Endothelial cell of umbilical vein (primary cell): ENCODE measurements at places on chromosomes 13 and 19. TPM values are rescaled to one million over a fixed set of nuclear protein-coding genes. Genes with fewer than 3 reads are reported as not detected.

DNA sequence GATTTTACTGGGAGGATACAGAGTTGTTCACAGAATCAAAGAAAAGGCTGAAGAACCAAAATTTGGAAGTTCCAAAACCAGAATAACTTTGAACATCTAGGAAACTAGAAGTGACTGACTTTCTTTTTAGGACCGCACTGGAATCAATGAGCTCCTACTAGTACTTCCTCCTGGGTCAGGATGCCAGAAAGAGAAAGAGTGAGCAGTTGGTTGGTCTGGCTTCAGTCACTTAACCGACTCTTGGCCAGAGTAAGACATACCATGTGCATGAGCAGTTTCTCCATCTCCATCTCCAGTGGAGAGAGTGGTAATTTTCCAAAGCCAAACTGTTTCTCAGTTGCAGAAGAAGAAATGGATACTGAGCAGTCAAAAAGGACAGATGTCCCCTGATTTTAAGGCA is 27.1 kb upstream of the MTUS2 start:
- H3K4me1 ChIP-seq = peaks cover 4% of the 10 kb centered on the region
- H3K27ac ChIP-seq = no peak overlapping the region
- no peaks in the 10 kb centered on the region for H3K36me3 ChIP-seq

GRCh38 chr19:6459262-6460098 is at the start of gene SLC25A23:
SLC25A23 (minus strand) TSS chr19:6459792; CDS start chr19:6459628, 164 bp downstream.
- peaks cover 7% of the 10 kb centered on the region for H3K4me1 ChIP-seq
- peaks cover 3% of the 10 kb centered on the region for H3K27me3 ChIP-seq
- DNase-seq = peak; percentile 75
- no peak within 1 kb of the TSS for H3K27ac ChIP-seq

The CDC42EP5 gene
- total RNA-seq = 73.8 and 85.5 TPM in 2 replicates

DNA sequence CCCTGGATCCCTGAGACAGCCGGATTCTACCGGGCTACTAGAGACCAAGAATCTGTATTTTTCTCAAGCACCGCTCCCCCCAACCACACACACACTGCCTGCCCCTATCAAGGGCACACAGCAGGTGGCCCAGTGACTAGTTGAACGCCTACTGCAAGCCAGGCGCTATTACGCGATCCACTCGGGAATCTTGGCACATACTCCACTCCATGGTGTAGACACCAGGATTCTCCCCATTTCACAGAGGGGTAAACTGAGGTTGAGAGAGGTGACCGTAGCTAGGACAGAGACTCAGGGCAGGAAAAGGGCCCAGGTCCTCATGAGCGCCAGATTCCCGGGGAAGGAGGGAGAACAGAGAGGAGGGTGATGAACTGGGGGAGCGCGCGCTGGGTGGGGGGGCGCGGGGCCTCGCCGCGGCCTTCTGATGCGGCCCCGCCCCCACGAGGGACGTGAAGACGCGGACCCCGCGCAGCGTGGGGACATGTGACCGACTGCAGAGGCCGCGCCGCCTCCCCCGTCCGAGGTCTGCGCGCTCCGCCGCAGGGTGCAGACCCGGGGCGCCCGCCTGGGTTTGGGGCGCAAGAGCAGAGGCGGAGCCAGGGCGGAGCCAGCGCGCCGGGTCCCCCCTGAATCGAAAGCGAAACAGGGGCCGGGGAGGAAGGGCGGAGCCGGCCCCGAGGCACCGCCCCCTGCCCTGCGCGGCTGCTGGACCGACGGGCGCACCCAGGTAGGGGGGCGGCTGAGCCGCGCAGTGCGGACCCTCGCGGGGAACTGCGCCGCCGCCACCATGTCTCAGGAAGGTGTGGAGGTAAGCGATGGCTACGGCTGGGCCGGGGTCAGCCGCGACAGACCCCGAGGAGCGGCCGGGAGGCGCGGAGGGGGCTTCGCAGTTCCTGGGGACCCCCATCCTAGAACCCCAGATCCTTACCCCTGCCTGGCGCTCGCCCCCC is at the start of gene SHFL:
TSS of gene SHFL (plus strand) at position 677 of the 950 bp plus-strand sequence. CDS start at position 788, 111 bp downstream.
- DNase-seq = peak; percentile 64
- H3K36me3 ChIP-seq = peaks cover 14% of the 10 kb centered on the region
- peaks cover 2% of the 10 kb centered on the region for H3K4me1 ChIP-seq
- H3K27me3 ChIP-seq = no peaks in the 10 kb centered on the region
- H3K4me3 ChIP-seq = peak within 1 kb of the TSS; percentile 97

DNA sequence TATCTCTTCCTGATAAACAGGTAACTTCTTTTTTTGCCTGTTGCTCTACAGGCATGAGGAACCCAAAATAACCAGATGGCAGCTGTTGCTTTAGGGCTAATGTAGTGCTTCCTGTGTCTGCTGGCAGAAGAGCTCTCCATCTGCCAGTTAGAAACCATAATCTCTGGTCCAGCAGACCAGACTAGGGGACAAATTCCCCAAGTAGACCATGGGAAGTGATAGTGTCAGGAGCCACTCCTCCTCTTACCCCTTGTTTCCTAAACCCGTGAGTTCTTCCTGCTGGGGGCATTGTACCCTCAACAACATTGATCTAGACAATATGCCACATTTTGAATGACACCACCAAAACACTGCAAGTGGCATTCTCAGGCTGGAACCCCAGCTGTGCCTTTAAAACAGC is 135.9 kb downstream of the DLEU7 start:
- H3K36me3 ChIP-seq = no peaks in the 10 kb centered on the region
- no peak overlapping the region for H3K4me3 ChIP-seq
- no peaks in the 10 kb centered on the region for H3K4me1 ChIP-seq
- no peak for DNase-seq

GRCh38 chr19:46603752-46604231 is 2.7 kb downstream of the CALM3 start:
- DNase-seq = no peak
- H3K27me3 ChIP-seq = peaks cover 3% of the 10 kb centered on the region
- H3K27ac ChIP-seq = no peak overlapping the region
- peaks cover 35% of the 10 kb centered on the region for H3K36me3 ChIP-seq

GRCh38 chr13:46894568-46894967 is 2.3 kb downstream of the HTR2A start:
- H3K4me3 ChIP-seq = no peak overlapping the region
- H3K4me1 ChIP-seq = no peaks in the 10 kb centered on the region
- no peaks in the 10 kb centered on the region for H3K36me3 ChIP-seq
- peaks cover 4% of the 10 kb centered on the region for H3K27me3 ChIP-seq

DNA sequence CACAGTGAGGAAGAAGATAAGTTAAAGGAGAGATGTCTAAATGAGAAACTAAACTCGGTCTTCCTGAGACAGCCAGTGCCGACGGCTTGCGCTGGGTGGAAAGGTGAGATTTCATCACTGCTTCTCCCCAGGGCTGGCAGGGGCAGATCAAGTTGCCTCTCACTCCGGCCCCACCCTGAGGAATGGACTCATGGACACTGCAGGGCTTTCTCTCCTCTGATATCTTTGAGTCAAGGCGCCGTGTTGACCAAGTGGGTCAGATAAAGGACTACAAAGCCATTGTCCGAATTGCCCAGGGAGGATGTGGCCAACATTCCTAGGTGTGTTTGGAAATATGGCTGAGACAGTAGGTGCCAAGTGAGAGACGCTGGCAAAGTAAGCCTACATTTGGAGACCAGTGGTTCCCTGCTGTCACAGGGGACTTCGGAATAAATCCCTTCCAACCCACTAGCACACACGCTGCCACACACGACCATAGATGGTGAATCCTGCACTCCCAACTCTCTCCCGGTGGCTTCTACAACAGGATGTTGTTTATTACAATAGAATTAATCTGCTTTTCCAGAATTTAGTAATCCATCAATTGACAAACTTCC is 156.5 kb upstream of the TSC22D1 start:
- no peaks in the 10 kb centered on the region for H3K27me3 ChIP-seq
- no peak for DNase-seq

DNA sequence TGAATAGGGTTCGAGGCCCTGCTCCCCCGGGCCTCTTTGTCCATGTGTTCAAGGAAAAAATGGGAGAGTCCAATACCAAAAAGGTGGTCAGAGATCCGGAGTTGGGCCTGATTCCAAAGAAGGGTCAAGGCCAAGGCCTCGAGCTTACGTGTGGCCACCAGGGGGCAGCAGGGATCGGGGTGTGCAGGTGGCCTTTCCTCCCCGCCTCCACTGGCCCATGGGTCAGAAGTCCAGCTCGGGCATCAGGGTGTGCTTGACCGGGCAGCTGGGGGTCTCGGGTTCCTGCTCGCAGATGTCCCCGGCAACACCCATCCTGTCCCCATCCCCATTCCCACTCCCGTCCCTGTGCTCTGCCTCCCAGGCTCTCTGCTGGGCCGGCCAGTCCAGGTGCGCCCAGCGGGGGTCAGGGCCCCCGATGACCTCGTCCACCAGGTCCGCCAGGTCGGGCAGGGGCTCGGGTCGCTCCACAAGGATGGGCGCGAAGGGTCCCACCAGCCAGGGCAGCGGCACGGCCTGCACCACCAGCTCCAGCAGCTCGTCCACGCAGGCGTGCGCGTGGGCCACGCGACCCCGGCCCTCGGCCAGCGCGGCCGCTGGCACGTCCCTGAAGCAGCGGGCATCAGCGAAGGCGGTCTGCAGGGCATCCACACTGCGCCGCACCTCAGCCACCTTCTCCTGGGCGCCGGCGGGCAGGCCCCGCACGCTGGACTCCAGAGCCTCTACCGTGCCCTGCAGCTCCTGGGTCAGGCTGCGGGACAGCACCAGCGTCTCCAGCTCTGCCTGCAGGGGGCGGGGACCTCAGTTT is 5.2 kb upstream of the PLIN4 start:
- H3K4me1 ChIP-seq = no peaks in the 10 kb centered on the region
- H3K27ac ChIP-seq = no peak overlapping the region
- H3K4me3 ChIP-seq = no peak overlapping the region
- peak; percentile 33 for DNase-seq
- H3K36me3 ChIP-seq = no peaks in the 10 kb centered on the region

The TBXA2R gene
- 2.9 and 3.4 TPM in 2 replicates for total RNA-seq

The CD70 gene
- not detected in 2 replicates for total RNA-seq

The FXYD7 gene
- total RNA-seq = not detected in 2 replicates

- H3K36me3 ChIP-seq = no peaks in the 10 kb centered on the region
- H3K27ac ChIP-seq = no peak overlapping the region
- DNase-seq = no peak
- no peaks in the 10 kb centered on the region for H3K27me3 ChIP-seq
Measured at GRCh38 chr13:98439896-98440295, 137.0 kb downstream of the STK24 start.

The PSPN gene
- total RNA-seq = 1.0 and 1.2 TPM in 2 replicates

The FAM83E gene
- 1.7 and 3.5 TPM in 2 replicates for total RNA-seq

The OR1M1 gene
- total RNA-seq = not detected in 2 replicates

The ZSCAN18 gene
- 9.4 and 15.8 TPM in 2 replicates for total RNA-seq

The LRRC25 gene
- not detected in 2 replicates for total RNA-seq

The WASF3 gene
- total RNA-seq = 29.7 and 32.4 TPM in 2 replicates

The GARRE1 gene
- total RNA-seq = 46.8 and 46.9 TPM in 2 replicates

DNA sequence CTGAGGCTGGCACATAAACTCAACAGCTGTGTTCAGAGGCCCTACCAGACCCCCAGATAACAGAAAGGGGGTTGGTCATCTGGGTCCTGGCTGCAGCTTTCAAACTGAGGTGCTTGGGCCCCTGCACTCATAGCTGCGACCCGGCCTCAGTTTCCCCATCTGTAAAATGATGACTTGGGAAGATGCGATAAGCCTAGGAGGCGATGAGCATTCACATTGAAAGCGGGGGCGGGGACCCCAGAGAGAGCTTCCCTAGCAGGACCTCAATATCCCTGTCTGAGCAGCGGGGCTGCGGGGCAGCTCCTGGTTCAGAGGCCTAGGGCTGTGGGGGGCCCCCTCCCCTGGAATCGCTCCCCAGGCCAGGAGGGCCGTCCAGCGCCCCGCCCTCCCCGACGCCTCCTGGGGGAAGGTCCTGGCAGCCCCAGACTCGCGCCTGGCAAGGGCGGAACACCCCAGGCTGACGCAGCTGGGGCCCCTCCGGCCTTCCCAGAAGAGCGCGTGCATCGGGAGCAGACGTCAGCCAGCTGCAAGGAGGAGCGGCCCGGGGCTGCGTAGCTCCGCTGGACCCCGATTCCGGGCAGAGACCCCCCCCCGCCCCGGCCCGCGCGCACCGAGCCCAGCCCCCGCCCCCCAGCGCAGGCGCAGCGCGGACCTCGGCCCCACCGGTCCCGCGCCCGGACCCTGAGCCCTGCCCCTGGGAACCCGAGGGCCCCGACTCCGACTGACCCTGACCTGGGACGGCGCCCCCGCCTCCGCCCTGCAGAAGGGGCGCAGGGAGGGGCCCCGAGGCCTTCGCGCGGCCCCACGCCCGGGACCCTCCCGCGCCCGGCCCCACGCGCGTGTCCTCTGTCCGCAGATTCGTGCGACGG is 3.5 kb downstream of the FSTL3 start:
- peaks cover 16% of the 10 kb centered on the region for H3K4me1 ChIP-seq
- H3K27me3 ChIP-seq = no peaks in the 10 kb centered on the region
- H3K27ac ChIP-seq = peak overlapping the region; percentile 68
- peak overlapping the region; percentile 55 for H3K4me3 ChIP-seq
- H3K36me3 ChIP-seq = no peaks in the 10 kb centered on the region

- H3K27me3 ChIP-seq = no peaks in the 10 kb centered on the region
- no peaks in the 10 kb centered on the region for H3K36me3 ChIP-seq
- H3K4me1 ChIP-seq = peaks cover 4% of the 10 kb centered on the region
- H3K4me3 ChIP-seq = no peak within 1 kb of the TSS
Measured at GRCh38 chr13:113452942-113453901, at the start of gene ADPRHL1. ADPRHL1 (minus strand) TSS chr13:113453488; CDS start chr13:113453437, 51 bp downstream.

DNA sequence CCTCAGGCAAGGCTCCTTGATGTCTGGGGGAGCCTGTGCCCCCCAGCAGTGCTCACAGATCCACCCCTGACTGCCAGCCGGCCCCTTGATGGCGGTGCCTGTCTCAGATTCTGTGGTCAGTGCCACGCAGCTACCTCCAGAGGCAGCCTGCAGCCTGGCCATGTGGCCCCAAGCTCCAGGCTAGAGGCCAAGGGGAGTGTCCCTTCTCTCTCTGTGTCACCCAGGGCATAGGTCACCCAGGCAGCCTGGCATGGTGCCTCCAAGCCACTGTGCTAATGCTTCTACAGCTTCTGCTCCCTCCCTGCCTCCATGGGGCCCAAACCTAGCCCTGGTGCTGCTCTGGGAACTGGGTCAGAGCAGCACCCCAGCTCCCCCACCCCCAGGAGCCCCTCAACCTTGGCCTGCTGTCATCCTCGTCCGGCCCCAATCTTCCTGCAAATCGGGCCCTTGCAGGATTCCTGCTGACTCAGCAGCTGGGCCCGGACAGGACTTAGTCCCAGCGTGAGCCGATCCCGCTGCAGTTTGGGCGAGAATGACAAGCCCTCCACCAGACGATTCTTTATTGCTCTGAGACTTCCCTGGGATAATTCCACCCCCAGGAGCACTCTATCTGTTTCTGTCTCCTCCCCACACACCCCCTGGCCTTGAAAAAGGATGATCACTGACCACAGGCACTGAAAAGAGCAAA is 2.8 kb upstream of the ARL11 start:
- H3K36me3 ChIP-seq = no peaks in the 10 kb centered on the region
- no peak for DNase-seq
- no peaks in the 10 kb centered on the region for H3K27me3 ChIP-seq

The LGALS4 gene
- total RNA-seq = 0.44 TPM in 1 of 2 replicates, not detected in the other

DNA sequence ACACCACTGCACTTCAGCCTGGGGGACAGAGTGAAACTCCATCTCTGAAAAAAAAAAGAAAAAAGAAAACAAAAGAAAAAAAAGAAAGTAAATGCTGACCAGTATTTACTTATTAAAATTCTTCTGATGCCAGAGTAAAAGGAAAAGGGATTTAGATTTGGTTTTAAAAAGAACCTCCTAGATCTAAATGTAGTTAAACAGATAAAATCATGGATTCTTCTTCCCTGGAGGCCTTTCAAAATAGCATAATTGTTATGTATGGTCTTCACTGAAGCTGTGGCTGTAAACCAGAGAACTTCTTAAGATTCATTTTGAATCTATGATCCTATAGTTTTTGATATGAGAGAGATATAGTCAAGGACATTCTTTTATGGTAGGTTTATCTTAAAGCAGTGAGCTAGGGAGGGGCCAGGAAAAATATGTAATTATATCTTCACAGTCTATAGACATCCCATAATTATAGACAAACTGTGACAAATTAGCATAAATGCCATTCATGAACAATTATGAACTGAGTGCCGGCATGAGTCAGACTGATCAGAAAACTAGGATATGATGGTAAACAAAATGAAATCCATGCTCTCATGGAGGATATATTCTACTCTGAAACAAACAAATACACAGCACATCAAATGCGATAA is 14.9 kb upstream of the STK24 start:
- H3K4me1 ChIP-seq = no peaks in the 10 kb centered on the region
- H3K27ac ChIP-seq = no peak overlapping the region
